ENCODE measurements at places on chromosomes 5 and 9. TPM values are rescaled to one million over a fixed set of nuclear protein-coding genes. Genes with fewer than 3 reads are reported as not detected.

The DAPK1 gene
- total RNA-seq: 187 TPM

The PWWP2A gene
- 56.7 TPM for total RNA-seq

The PAIP2 gene
- 98.0 TPM for total RNA-seq

The IDNK gene
- 5.3 TPM for total RNA-seq

The HAVCR2 gene
- 5.0 TPM for total RNA-seq

The GTF3C5 gene
- total RNA-seq: 49.8 TPM

The CYSRT1 gene
- not detected for total RNA-seq

The GABBR2 gene
- 68.9 TPM for total RNA-seq

The ZNF454 gene
- 25.4 TPM for total RNA-seq

The CNTLN gene
- total RNA-seq: 21.3 TPM

The FAT2 gene
- total RNA-seq: 0.94 TPM

The NMUR2 gene
- total RNA-seq: not detected

The PAEP gene
- total RNA-seq: not detected

The ODF2 gene
- 30.4 TPM for total RNA-seq

The UCK1 gene
- 21.9 TPM for total RNA-seq

The DBH gene
- total RNA-seq: not detected

The PCDHAC1 gene
- total RNA-seq: 66.4 TPM

All from parietal lobe (tissue), 2 donors.